ENCODE measurements at places on chromosomes 16 and 17. TPM values are rescaled to one million over a fixed set of nuclear protein-coding genes. Genes with fewer than 3 reads are reported as not detected.

The ABCC11 gene
- total RNA-seq, result not detected

The CCL13 gene
- total RNA-seq, result not detected

The CCL14 gene
- not detected for total RNA-seq

The TMED6 gene
- 0.48 TPM for total RNA-seq

The ALOXE3 gene
- total RNA-seq, result not detected

The TK1 gene
- 96.3 TPM for total RNA-seq

The NLGN2 gene
- total RNA-seq, result 0.87 TPM

The TBC1D3I gene
- not detected for total RNA-seq

The MYH2 gene
- not detected for total RNA-seq

The USP6 gene
- total RNA-seq, result 0.13 TPM

The ZG16 gene
- total RNA-seq, result not detected

The PTRH2 gene
- total RNA-seq, result 41.7 TPM

The TEX19 gene
- 0.19 TPM for total RNA-seq

DNA sequence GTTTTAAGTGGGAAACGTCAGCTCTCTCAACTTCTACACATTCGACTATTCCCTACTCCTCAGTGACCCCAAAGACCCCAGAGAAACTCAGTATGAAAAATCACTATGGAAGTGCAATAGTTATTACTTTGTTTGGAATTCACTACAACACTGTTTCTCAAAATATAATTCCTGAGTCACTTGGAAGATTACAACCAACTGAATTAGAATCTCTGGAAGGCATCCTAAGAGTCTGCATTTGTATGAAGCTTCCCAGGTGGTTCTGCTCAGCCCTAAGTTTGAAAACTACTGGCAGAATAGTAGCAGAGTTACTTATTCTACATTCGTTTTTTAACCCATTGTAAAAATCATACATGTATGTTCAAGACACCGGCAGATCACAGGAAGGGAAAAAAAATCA is 525.6 kb downstream of the MAF start:
- H3K4me1 ChIP-seq, result no peaks in the 10 kb centered on the region
- DNase-seq, result no peak
- no peak overlapping the region for H3K4me3 ChIP-seq
- peaks cover 3% of the 10 kb centered on the region for H3K27me3 ChIP-seq

DNA sequence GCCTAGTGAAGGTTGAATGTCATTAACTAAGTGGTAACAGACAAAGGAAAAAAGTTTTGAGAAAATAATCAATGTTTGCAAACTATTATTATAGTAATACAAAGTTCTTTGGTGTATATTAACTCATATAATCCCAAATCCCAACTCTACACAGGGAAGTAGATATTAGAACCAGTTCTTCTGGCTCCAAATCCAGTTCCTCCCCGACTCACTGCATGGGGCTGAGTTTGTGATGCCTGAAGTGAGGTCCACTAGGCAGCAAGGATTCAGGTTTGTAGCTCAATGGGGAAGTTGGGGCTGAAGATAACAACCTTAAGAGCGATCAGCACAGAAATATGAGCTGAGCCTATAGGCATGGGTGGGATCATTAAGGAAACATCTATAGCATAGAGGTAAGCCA is 5.6 kb upstream of the SYNRG start:
- DNase-seq, result no peak
- H3K27ac ChIP-seq, result no peak overlapping the region

GRCh38 chr17:39009581-39010001 is 42.4 kb upstream of the FBXO47 start:
- H3K27me3 ChIP-seq, result no peaks in the 10 kb centered on the region
- H3K27ac ChIP-seq, result no peak overlapping the region
- H3K4me3 ChIP-seq, result no peak overlapping the region
- no peak for DNase-seq
- no peaks in the 10 kb centered on the region for H3K36me3 ChIP-seq
- no peaks in the 10 kb centered on the region for H3K4me1 ChIP-seq

GRCh38 chr16:89293276-89294143 is 76.0 kb downstream of the ZNF778 start:
- no peaks in the 10 kb centered on the region for H3K4me1 ChIP-seq
- H3K36me3 ChIP-seq, result peaks cover 6% of the 10 kb centered on the region
- no peaks in the 10 kb centered on the region for H3K27me3 ChIP-seq
- no peak overlapping the region for H3K27ac ChIP-seq
- no peak overlapping the region for H3K4me3 ChIP-seq

- H3K4me1 ChIP-seq, result peaks cover 35% of the 10 kb centered on the region
- peak overlapping the region; percentile 99 for H3K27ac ChIP-seq
- peak; percentile 85 for DNase-seq
Observed at GRCh38 chr17:416293-417206, 63.9 kb upstream of the RPH3AL start.

- no peaks in the 10 kb centered on the region for H3K27me3 ChIP-seq
- DNase-seq, result no peak
- H3K27ac ChIP-seq, result no peak overlapping the region
- H3K4me3 ChIP-seq, result no peak overlapping the region
- H3K36me3 ChIP-seq, result no peaks in the 10 kb centered on the region
Observed at GRCh38 chr16:65392806-65393565, 271.1 kb upstream of the CDH11 start.

DNA sequence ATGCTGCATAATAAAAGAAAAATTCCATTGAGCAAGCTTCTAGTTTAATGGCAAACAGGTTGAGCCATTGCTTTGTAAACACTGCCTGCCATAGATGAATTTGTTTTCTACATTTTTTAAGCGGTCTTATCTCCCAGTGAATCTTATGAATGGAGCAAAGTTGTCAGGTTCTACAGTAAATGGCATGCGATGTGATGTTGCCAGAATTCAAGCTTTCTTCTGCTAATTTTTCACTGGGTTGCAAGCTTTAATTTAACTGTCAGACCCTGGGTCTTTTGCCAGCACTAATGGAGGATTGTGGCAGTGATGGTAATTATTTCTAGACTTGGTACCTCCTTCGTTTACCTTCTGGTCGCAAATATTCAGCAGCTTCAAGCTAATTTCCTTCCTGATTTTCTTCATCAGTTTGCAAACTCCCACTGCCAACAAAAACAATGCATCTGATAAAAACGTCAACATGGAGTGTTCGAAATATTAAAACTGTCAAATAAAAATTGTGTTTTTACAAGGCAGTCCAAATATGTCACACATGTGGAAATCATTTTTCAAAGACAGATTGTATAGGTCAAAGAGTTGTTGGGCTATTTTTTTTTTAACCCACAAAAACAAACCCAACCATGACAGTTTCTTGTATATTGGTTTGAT is 274.2 kb upstream of the ERCC4 start:
- no peaks in the 10 kb centered on the region for H3K27me3 ChIP-seq
- no peak overlapping the region for H3K4me3 ChIP-seq
- no peak for DNase-seq
- no peaks in the 10 kb centered on the region for H3K36me3 ChIP-seq
- H3K4me1 ChIP-seq, result no peaks in the 10 kb centered on the region

GRCh38 chr17:27895123-27895895 is 2.1 kb upstream of the LYRM9 start:
- no peak overlapping the region for H3K27ac ChIP-seq
- no peaks in the 10 kb centered on the region for H3K4me1 ChIP-seq
- no peaks in the 10 kb centered on the region for H3K27me3 ChIP-seq
- H3K36me3 ChIP-seq, result no peaks in the 10 kb centered on the region

- no peak within 1 kb of the TSS for H3K27ac ChIP-seq
- no peaks in the 10 kb centered on the region for H3K27me3 ChIP-seq
- peaks cover 6% of the 10 kb centered on the region for H3K4me1 ChIP-seq
- DNase-seq, result no peak
- H3K4me3 ChIP-seq, result no peak within 1 kb of the TSS
Observed at GRCh38 chr17:76467366-76467765, at the start of gene AANAT. Gene AANAT (plus strand): TSS chr17:76467603. CDS start chr17:76468747, 1,144 bp downstream.

DNA sequence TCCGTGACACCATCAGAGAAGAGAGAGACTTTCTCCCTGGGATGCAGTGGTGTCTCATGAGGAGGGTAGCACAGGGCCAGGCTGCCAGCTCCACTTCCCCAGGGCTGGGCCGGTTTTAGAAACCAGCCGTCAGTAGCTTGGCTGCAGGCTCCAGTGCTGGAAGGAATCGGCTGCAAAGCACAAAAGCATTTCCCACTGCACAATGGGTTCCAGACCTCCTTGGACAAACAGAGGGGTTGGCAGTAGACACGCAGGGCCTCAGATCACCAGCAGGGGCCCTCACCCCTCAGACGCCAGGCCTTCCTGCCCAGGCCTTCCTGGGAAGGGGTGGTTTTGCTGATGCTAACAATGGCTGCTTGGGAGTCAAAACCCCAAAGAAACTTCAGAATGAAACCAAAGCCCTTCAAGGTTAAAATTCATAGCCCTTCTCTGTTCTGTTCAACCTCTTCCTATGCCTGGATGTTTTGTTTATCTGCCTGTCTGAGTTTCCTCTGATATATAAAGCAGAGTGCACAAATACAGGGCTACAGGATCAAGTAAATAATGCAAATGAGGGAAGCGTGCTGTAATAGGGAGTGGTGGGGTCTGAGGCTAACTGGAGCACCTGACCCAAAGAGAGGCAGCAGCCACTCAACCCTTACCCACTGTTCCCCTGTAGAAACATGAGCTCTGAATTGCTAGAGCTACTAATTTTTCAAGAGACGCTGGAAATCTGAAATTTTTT is 26.2 kb downstream of the TEKT5 start:
- no peaks in the 10 kb centered on the region for H3K27me3 ChIP-seq
- H3K27ac ChIP-seq, result no peak overlapping the region
- H3K4me1 ChIP-seq, result peaks cover 5% of the 10 kb centered on the region
- no peaks in the 10 kb centered on the region for H3K36me3 ChIP-seq
- H3K4me3 ChIP-seq, result no peak overlapping the region

- H3K4me1 ChIP-seq, result peaks cover 8% of the 10 kb centered on the region
- no peaks in the 10 kb centered on the region for H3K36me3 ChIP-seq
- H3K4me3 ChIP-seq, result no peak overlapping the region
- no peaks in the 10 kb centered on the region for H3K27me3 ChIP-seq
- no peak overlapping the region for H3K27ac ChIP-seq
Observed at GRCh38 chr17:58224315-58224714, 5.3 kb upstream of the MKS1 start.

- no peak overlapping the region for H3K27ac ChIP-seq
- H3K4me1 ChIP-seq, result no peaks in the 10 kb centered on the region
- DNase-seq, result no peak
- no peak overlapping the region for H3K4me3 ChIP-seq
Observed at GRCh38 chr17:67751101-67752074, 33.7 kb downstream of the NOL11 start.

- no peak for DNase-seq
- H3K36me3 ChIP-seq, result 0 out of 2 replicates have a peak, but pooled peaks cover 5% of the 10 kb centered on the region
Observed at GRCh38 chr16:1612320-1613111, at the start of gene CRAMP1. Gene CRAMP1 (plus strand): TSS chr16:1612360. CDS start chr16:1614640, 2,280 bp downstream.

- H3K27ac ChIP-seq, result no peak overlapping the region
- H3K4me1 ChIP-seq, result no peaks in the 10 kb centered on the region
- DNase-seq, result no peak
- H3K36me3 ChIP-seq, result no peaks in the 10 kb centered on the region
Observed at GRCh38 chr16:63719926-63720325, 1401.9 kb downstream of the CDH11 start.

DNA sequence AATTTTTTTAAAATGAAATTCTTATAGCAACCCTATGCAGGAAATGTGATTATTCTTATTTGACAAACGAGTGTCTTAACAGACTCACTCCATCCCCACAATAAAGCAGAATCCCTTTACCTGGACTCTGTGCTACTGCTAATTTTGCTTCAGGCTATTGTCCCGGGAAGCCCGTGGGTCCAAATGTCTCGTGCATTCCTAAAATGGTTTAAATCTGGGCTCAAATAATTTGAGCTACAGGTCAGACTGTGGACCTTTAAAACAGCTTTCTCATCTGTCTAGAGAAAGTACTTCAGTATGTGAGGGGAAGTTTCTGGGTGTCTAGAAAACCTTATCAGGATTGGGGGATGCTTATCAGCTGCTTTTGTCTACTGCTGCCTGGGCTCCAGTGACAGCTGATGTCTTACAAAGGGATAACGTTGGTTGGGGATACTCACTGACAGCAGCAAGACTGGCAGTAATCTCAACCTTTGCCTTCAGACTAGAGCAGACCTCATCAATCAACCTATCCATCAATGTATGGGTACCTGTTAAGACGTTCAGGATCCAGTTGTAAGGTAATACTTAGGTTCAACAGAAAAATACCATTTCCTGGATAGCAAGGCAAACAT is 197.9 kb upstream of the CDH11 start:
- H3K27ac ChIP-seq, result no peak overlapping the region
- H3K36me3 ChIP-seq, result no peaks in the 10 kb centered on the region
- no peak for DNase-seq
- no peaks in the 10 kb centered on the region for H3K27me3 ChIP-seq
- H3K4me1 ChIP-seq, result no peaks in the 10 kb centered on the region

DNA sequence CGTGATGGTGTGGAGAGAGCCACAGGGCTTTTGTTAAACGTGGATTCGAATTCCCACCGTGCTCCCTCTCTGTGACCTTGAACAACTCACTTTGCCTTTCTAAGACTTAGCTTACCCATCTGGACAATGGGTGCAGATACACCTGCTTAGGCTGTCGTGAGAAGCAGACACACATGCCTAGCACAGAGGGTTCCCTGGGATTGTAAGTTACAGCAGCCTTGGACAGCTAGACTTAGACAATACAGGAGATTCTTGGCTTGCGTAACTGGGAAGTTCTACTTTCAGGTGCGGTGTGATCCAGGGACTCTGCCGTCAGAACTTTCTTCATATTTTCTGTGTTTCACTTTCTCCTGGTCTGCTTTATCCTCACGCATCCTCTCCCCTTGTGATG is 127.0 kb downstream of the ABCC1 start:
- DNase-seq, result no peak
- H3K27ac ChIP-seq, result no peak overlapping the region
- H3K4me1 ChIP-seq, result no peaks in the 10 kb centered on the region
- no peaks in the 10 kb centered on the region for H3K27me3 ChIP-seq

GRCh38 chr16:84513123-84513522 is 8.7 kb upstream of the MEAK7 start:
- DNase-seq, result no peak
- peaks cover 48% of the 10 kb centered on the region for H3K4me1 ChIP-seq
- peak overlapping the region; percentile 99 for H3K27ac ChIP-seq
- H3K36me3 ChIP-seq, result no peaks in the 10 kb centered on the region
- H3K4me3 ChIP-seq, result no peak overlapping the region

GRCh38 chr16:82033006-82033405 is 2.0 kb upstream of the HSD17B2 start:
- H3K36me3 ChIP-seq, result no peaks in the 10 kb centered on the region
- no peak overlapping the region for H3K27ac ChIP-seq
- H3K4me3 ChIP-seq, result no peak overlapping the region
- H3K27me3 ChIP-seq, result no peaks in the 10 kb centered on the region
- no peaks in the 10 kb centered on the region for H3K4me1 ChIP-seq
- DNase-seq, result no peak

GRCh38 chr17:2894782-2895181 is 98.5 kb downstream of the RAP1GAP2 start:
- no peak overlapping the region for H3K4me3 ChIP-seq
- H3K27me3 ChIP-seq, result no peaks in the 10 kb centered on the region
- H3K36me3 ChIP-seq, result no peaks in the 10 kb centered on the region
- H3K27ac ChIP-seq, result no peak overlapping the region

- peaks cover 64% of the 10 kb centered on the region for H3K27me3 ChIP-seq
- H3K4me3 ChIP-seq, result no peak overlapping the region
- no peaks in the 10 kb centered on the region for H3K36me3 ChIP-seq
- H3K27ac ChIP-seq, result no peak overlapping the region
Observed at GRCh38 chr17:48749621-48750553, 21.3 kb upstream of the HOXB13 start.

GRCh38 chr16:70638814-70639792 is 7.3 kb upstream of the IL34 start:
- H3K36me3 ChIP-seq, result no peaks in the 10 kb centered on the region
- H3K27me3 ChIP-seq, result no peaks in the 10 kb centered on the region
- H3K27ac ChIP-seq, result no peak overlapping the region
